Stimulated activated CD8-positive, alpha-beta memory T cell treated with anti-CD3 and anti-CD28 coated beads, Interleukin-15, amount 100 ng/mL, for 24 hours (primary cell): ENCODE measurements at places on chromosomes 12 and 14.

DNA sequence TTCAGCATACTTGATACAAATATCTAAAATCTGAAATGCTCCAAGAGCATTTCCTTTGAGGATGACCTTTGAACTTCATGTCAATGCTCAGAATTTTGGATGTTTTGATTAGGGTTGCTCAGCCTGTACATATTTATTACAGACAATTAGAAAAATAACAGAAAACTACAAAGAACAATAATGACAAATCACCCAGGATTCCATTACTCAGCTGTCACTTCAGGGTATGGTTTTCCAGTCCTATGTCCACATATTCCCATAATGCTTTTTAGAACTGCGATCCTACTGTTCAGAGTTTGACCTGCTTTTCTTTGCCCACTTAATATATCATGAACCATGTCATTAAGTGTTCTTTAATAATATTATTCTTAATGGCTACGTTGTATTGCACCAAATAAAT, 11.4 kb downstream of the DLGAP5 start:
- DNase-seq, result no peak

DNA sequence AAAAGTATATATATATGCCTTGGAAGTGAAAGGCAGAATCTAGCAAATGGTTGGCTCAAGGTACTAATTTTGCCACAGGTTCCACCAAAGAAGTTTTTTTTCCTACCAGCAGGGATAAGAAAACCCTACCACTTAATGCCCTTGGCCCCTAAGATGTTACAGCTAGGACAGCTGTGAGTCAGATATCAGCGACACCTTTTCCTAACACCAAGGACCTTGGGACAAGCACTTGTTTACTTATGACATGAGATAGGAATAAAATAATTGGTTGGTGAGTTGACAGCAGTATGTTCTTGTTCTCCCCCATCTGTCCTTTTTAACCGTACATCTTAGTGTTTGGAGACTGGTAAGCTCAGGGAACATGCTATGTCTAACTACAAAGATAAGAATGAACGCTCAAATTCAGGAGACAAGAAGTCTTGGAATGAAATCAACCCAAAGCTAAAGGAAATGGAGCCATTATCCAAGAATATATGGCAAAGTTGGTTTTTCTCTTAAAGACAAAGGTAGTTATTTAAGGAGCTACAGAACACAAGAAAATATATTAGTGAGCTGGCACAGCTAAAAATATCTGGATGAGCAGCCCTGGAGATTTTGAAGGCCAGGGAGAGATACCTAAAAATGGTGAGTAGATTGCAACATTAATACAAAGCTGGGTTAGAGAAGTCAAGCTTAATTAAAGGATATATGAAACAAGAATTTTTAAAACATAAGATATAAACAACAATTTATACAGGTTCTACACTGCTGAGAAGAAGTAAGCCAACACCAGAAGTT, 126.8 kb downstream of the TMTC1 start:
- DNase-seq, result no peak

DNA sequence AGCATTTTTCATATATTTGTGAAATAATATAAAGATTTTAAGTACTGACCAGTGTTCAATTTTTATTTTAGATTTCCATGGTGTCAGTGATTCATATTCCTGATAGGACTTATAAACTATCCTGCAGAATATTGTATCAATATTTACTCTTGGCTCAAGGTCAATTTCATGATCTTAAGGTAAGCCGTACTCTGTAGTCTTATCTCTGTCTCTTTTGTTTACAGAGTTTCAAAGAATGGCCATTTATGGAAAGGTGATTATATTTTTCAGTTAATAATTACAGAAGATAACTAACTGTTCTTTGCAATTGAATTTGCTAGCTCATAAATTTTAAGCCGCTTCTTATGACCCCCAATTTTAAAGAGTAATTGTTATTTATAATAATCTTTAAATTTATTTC, 27.9 kb downstream of the CGRRF1 start:
- no peak for DNase-seq

DNA sequence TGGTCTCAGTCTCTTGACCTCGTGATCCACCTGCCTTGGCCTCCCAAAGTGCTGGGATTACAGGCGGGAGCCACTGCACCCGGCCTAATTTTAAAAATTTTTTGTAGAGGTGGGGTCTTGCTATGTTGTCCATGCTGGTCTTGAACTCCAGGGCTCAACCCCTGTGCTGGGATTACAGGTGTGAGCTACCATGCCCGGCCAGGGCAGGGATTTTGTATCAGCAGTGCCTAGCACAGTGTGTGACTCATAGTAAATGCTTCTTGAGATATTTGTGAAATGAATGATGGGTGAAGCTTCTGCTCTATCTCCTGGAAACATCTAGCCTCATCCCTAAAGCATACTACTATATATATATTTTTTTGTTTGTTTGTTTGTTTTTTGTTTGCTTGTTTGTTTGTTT, 36.5 kb downstream of the CCDC63 start:
- no peak for DNase-seq

- no peak for DNase-seq
Observed at GRCh38 chr14:38366374-38366773, 110.5 kb upstream of the CLEC14A start.

DNA sequence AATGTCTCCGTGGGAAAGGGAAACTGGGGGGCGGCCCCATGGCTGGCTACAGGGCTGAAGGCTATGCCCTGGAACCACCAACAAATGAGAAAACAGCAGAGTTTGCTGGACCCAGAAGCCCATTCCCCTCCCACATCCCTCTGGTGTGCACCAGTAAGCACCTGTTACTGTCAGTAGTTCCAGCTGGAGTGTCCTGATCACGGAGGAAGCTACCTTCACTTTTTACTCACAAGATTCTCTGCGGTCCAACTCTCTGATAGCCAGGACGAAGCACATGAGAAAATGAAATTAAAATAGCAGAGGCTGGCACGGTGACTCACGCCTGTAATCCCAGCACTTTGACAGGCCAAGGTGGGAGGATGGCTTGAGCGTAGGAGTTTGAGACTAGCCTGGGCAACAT, 22.7 kb upstream of the MEG3 start:
- DNase-seq, result no peak

DNA sequence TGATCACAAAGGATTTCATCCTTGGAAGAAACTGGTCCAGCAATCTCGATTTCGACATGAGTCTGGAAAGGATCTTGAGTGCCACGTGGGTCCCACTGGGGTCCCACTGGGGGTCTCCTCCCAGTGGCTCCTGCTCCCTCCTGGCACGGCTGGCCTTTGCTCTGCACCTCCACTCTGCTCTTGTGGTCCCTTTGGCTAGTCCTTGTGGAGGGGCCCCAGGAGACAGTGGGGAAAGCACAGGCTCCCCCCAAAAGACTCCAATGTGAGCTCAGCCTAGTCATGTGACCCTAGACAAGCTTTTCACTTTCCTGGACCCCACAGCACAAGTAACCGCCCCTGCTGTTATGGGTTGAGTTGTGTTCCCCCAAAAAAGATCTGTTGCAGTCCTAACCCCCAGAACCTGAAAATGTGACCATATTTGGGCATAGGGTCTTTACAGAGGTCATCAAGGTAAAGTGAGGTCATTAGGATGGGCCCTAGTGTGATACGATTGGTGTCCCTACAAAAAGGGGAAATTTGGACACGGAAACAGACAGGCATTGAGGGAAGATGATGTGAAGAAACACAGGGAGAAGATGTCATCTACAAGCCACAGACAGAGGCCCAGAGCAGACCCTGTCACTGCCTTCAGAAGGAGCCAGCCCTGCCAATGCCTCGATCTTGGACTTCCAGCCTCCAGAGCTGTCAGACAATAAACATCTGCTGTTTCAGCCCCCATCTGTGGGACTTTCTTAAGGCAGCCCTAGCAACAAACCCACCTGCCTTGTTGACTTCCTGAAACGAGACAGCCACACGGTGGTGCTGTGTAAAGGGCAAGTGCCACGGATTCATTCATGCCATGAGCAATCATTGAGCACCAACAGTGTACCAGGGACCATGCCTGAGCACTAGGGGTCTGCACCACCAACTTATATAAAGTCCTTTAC, 23.8 kb upstream of the PPP2R5C start:
- no peak for DNase-seq

- DNase-seq, result no peak
Observed at GRCh38 chr12:112564160-112564784, 145.5 kb downstream of the PTPN11 start.

- no peak for DNase-seq
Observed at GRCh38 chr12:203462-204260, 10.3 kb downstream of the SLC6A12 start.

GRCh38 chr12:107318806-107319532, 225.6 kb upstream of the CRY1 start:
- no peak for DNase-seq

- no peak for DNase-seq
Observed at GRCh38 chr12:85679296-85679695, 156.9 kb downstream of the RASSF9 start.

DNA sequence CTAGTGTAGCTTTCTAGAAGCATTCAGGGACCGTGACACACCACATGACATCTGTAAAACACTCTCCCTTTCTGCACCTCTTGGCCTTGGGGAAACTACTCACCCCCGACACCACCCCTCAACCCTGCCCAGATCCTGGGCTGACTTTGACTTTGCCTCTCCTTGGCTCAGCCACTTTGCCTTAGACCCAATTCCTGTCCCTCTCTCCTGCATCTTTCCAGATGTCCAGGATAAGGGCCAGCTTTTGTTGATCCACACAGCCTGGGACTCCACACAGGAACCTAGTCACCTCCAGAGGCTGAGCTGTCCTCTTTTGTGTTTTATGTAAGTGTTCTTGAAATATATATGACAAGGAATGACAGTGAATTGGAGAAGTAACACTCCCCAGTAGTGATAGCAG, 153.7 kb upstream of the PLXNC1 start:
- no peak for DNase-seq

GRCh38 chr12:91577586-91578539, 395.2 kb upstream of the DCN start:
- no peak for DNase-seq

DNA sequence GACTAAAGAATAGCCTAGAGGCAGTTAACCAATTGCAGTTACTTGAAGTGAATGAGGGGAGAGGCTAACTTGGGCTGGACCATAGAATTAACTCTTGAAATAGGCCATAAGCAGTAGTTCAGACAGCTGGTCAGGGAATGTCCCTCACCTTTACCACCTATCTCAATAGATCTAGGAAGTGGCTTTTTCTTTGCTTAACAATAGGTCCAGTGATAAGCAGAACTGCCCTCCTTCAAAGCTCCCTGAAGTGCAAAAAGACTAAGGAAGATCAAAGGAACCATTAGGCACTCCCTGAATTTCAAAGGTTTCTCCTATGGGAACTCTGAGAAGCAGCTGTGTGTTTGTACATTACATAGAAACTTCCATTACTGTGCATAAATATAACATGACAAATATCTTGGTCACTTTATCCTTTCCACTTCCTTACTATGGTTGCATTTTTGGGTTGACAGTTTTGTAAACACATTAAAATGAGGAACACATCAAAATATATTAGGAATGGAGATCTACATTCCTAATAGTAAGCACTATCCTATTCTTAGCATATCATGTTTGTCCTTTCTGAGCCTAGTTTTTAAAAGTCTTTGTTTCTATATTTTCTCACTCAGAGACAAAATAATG, 7.2 kb upstream of the NAA30 start:
- DNase-seq, result no peak

DNA sequence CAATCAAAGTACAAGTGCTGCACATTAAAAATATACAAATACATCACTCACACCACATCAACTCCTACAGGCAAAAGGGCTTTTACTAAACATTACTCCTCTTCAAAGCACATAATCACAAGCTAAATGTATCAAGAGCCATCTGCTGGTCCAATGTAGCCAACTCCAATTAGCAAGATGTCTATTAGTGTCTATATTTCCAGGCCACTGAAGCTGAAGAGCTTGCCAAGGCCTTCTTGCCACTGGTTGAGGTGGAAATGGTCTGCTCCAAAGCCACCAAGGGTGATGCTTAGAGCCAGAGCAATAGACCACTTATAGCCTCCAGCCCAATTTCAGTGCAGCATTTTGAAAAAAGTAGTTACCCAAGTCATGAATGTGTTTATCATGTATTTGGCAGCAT, 54.4 kb downstream of the RASSF9 start:
- DNase-seq, result no peak

- DNase-seq, result no peak
Observed at GRCh38 chr12:100472325-100472724, 1.3 kb upstream of the NR1H4 start.

- DNase-seq, result no peak
Observed at GRCh38 chr12:51890511-51891171, 2.7 kb downstream of the ANKRD33 start.

DNA sequence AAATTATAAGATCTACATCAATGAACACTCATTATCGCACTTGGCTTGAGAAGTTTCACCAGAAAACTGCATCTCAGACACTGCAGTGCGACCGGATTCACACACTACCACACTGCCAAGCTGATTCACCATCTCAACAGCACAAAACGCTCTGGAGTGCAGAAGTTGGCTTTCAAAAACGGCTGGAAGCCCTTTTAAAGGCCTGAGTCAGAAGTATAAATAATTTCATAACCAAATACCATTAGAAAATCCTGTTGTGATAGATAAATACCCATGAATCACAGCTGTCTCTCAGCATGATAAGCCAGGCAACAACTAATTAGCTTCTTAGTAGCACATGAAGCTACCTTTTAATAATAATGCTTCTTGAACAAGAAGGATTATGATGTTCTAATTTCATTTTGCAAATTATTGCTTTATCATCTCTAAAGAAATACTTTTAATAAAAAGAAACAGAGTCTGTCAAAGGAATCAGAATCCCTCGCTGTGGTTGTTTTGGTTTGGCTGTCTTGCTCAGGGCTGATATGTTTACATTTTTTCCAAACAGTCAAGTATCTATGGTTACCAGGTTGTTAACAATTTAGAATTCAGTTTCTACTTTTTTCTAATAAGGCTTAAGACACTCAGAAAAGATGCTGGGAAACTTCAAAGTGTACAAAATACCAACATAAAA, 51.2 kb downstream of the SLC2A13 start:
- DNase-seq, result no peak

- no peak for DNase-seq
Observed at GRCh38 chr14:64220466-64220865, 73.7 kb downstream of the ESR2 start.

GRCh38 chr12:121916719-121917118, 1.7 kb upstream of the CFAP251 start:
- DNase-seq, result no peak

DNA sequence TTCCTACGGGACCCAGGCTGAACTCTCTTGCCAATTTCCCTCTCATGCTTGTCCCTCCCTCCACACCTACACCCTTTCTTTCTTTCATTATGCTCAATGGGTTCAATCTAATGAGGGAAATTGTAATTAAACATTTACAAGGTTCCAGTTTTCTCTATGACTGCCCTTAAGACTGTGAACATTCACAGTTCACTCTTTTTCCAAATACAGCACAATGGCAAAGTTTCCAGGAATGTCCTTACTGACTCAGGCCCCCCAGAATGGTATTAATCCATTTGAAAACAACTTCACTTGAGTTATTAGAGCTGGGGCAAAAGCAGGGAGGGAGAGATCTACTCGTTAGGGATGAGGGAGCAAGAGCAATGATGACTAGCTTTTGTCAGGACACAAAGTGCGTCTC, 892.1 kb downstream of the NRXN3 start:
- no peak for DNase-seq

DNA sequence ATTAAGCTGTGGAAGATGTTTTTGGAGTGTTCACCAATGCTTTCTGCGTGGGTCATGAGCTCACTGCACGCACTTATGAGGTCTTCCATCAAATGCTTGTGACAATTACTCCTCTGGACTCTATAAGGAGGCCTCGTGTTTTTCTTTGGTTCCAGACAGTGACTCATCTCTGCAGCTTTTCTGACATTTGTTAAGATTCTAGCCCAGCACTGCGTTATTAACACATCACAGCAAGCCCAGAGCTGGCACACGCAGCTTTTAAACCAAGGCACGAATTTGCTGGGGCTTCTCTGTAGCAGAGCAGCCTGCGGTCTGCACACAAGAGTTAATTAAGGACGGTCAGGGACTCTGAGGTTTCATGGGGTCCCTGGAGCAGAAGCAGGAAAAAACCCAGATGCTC, 16.9 kb downstream of the MEG3 start:
- DNase-seq, result no peak
